Vagina (tissue), 2 donors: ENCODE measurements at places on chromosomes 16 and 17.

GRCh38 chr17:81867170-81867990, 3.8 kb downstream of the ARHGDIA start:
- DNase-seq, result no peak

DNA sequence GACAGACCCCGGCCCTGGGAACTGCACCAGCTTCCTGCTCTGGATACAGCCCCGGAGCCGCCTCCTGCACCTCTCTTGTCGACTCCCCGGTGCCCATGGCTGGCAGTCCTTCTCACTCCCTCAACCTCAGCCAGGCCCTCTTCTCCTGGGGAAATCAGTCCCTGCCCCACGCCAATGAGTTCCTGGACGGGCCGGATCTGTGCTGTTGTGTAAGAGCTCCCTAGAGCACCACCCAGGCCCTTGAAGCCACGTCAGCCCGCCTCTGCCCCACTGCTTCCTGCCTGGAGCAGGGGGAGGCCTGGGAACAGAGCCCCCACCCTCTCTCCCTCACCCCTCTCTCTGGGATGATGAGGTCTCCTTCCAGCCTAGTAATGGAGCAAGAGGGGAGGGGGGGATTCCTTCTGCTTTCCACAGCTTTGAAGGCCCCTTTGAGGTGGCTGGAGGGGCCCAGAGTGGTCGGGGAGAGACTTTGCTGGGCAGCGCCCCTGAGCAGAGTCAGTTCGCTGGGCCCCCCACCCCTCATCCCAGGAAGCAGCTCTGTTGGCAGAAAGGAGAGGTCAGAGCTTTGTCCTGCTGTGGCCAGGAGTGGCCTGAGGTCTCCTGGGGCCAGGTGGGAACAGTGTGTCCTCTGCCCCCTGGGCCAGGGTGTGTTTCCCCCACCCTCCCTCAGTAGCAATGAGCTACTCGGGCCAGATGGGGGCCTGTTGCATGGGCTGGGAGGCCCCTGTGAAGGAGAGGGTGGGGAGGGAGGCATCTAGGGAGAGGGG, 3.8 kb downstream of the PRR29 start:
- DNase-seq, result peak; percentile 83

DNA sequence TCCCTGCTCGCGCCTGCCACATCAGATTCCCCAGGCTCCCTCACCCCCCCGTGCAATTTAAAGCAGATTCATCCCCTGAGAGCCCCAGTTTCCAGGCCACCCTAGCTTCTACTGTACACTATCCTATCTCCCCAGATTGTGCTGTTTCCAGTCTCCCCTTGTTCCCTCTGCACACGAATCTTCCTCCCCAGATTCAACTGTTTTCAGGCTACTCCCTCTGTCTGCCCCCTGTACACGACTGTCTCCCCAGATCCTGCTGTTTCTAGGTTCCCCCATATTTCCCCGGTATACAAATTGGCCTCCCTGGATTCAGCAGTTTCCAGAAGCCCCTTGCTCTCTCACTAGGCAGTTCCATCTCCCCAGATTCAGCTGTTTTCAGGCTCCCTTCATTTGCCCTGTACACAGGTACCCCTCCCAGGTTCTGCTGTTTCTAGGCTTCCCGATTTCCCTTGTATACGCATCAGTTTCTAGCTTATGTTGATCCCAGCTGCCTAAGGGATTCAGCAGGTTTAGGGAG, 22.9 kb downstream of the COPZ2 start:
- DNase-seq, result no peak

- no peak for DNase-seq
Measured at GRCh38 chr16:27491894-27492587, 57.7 kb downstream of the GTF3C1 start.

- no peak for DNase-seq
Measured at GRCh38 chr16:61263400-61263799, 772.8 kb downstream of the CDH8 start.

DNA sequence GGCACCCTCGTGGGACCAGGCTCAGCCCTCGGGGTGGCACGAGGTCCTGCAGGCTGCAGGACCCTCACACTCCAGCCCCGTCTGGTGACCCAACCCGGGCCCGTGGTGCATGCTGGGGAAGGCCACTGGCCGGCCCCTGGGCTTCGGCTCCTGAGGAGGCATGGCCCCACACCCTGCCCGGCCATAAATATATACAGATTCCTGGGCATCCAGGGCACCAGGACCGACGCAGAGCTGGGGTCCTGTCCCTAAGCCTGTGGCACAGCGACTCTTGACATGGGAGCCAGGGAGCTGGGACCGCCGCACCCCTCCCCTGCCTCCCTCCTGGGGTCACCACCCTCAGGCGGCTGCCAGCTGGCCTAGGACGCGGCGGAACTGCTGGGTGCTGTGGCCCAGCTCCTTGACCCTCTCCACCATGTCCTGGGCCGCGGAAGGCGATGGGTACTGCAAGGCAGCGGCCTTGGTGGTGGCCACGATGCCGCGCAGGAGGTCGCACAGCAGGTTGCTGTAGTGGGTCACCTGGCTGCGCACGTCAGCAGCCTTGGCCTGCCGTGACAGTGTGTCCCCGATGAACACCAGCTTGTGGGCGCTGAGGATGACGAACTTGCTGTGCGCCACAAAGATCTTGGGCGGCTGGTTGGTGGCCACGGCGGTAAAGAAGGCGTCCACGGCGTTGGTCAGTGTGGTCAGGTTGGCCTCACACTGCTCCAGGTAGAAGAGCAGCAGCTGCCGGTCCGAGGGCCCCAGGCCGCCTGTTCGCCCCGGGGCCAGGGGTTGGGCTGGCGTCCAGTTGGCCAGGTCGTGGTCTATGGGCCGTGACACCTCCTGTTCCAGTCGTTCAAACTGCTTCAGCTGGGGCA, 10.6 kb downstream of the CTRB1 start:
- DNase-seq, result no peak

GRCh38 chr17:49132699-49133364, at the start of gene B4GALNT2:
Gene B4GALNT2 (plus strand): TSS chr17:49132769. CDS start chr17:49132793, 24 bp downstream.
- DNase-seq, result no peak

GRCh38 chr17:56976941-56977608, 856 bp upstream of the SCPEP1 start:
- no peak for DNase-seq

DNA sequence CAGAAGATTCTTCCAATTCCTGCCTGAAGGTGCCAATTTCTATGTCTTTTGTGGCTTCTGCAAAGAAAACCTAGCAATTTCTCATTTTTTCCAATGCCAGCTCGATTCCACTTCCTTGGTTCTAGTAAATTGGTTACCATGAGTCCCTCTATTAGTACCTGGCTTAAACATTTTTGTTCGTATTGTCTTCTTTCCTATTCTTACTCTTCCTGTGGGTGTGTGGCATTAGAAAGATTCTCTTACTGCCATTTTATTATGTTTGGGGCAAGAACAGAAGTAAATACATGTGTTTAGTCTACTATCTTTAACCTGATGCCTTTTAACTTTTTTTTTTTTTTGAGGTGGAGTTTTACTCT, 20.3 kb upstream of the MAPK3 start:
- no peak for DNase-seq

DNA sequence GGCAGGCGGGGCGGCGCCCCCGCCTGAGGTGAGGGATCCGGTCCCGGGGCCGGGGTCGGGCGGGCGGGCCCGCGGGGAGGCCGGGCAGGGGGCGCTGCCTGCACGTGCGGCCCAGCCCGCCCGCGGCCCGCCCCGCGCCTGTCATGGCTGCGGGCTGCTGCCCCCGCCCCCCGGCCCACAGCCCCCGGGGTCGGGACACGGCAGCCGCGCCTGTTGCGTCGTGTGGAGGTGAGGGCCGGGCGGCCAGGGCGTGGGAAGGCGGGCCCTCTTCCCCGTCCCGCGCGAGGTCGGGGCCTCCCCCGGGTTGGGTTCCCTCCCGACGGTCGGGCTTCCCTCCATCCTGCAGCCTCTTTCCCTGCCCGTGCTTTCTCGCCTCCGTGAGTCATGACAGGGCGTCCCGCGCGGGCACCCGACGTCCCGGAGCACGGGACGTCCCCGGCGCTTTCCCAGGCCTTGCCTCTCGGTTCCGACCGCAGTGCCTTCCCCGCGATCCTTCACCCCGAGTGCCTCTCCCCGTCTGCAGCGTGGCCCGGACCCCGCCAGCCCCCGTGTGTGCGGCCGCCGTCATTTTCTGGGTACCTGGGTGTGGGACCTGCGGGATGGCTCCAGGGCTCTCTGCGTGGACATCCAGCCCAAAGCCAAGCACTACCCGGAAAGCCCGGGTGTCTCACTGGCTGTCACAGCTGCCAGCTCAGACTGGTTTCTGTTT, 76.7 kb downstream of the CHD9 start:
- DNase-seq, result no peak

GRCh38 chr16:87855852-87856715, 13.2 kb downstream of the SLC7A5 start:
- no peak for DNase-seq

DNA sequence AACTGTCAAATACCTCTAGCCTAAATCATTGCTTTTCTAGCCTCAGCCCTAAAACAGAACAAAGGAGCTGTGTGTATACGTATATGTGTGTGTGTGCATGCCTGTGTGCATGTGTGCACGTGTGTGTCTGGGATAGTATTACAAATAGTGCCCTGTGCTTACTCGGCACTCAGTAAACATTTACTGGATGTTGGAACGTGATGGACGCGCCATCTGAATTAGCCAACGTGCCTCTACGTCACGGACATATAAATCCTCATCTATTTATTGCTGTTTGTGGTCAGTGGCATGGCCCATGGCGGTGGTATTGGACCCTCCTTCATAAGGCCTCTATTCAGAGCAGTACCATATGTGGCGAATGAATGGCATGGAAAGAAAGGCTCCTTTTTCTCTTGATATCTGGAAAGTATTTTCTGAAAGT, 37.5 kb downstream of the WWP2 start:
- no peak for DNase-seq

GRCh38 chr16:2497116-2497630, 16.6 kb upstream of the ATP6V0C start:
- DNase-seq, result no peak

DNA sequence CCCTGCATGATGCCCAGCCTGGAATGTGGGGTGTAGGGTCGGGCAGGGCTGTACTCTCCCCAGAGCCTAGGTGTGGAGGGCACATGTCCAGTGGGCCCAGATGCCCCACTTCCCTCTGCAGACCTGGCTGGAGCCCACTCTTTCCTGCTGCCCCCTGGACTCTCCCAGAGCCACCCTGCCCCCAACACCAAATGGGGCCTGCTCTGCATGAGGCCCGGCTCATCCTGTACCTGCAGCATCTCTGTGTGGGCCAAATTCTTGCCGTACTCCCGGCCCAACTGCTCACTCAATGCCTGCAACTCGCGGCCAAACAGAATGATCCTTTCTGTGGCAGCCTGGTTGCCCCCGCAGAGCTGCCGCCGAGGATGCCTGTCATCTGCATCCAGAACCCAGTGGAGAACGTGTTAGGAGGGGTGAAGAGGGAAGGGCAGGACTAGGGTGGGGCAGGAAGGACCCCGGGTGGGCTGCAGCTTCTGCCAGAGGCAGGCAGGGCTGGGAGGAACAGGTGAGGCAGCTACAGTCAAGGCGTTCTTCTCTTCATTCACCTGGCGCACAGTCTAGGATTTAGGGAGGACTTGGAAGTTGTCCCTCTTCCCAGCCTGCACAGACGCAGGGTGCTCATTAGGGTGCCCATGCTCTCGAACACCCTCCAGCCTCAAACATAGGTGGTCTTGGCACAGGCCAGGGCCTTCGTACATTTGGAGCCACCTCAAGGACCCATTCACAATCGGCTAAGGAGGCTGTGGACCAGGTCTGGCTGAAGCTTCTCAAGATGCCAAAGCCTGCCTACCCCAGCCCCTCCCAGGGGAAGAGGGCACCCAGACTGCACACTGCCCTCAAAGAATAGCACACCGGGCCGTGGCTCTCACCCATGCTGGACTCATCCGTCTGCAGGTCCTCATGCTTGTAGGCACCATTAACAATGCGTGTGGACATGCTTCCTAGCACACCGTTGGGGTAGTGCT, 8.7 kb upstream of the GFOD2 start:
- no peak for DNase-seq

GRCh38 chr16:7979448-7980132, 610.7 kb downstream of the TMEM114 start:
- DNase-seq, result no peak

- DNase-seq, result no peak
Measured at GRCh38 chr16:74837056-74837455, 62.4 kb upstream of the FA2H start.

DNA sequence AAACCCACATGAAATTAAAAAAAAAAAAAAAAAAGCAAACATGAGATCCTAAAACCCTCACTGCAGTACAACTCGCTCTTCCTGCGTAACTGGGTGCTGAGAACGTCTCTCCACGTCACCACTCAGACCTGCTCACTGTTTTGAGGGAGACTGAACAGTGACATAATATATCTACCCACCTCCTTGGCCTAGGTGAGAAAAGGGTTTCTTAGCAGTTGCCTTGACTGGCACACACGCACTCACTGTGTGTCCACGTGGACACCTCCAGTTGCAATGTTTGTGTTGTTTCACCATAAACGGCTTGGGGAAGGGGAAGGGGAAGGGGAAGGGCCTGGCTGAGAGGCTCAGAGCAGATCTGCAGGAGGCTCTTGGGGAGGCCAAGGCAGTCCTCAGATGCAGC, 32.0 kb downstream of the FANCA start:
- no peak for DNase-seq

- no peak for DNase-seq
Measured at GRCh38 chr17:9645851-9646545, 681 bp downstream of the USP43 start.

DNA sequence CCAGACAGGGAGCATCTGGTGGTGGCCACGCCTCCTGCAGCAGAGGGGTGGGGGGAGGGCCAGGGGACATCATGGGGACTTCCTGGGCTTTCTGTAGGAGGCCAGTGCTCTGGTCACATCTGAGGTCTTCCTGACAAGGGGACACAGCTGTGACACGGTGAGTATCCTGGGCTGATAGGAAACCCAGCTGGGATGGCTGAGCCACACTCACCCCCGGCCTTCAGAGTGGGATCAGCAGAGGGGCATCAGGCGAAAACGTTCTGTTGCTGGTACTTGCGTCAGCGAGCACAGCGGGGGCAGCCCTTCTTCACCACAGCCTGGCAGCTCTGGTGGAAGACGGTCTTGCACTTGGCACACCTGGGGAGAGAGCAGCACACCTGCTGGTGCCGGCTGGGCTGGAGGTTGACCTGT, 122.9 kb upstream of the SMURF2 start:
- DNase-seq, result peak; percentile 88

- no peak for DNase-seq
Measured at GRCh38 chr17:62625184-62625869, 2.1 kb upstream of the MRC2 start.

GRCh38 chr16:6204945-6205344, 1107.3 kb upstream of the EEF2KMT start:
- DNase-seq, result no peak

DNA sequence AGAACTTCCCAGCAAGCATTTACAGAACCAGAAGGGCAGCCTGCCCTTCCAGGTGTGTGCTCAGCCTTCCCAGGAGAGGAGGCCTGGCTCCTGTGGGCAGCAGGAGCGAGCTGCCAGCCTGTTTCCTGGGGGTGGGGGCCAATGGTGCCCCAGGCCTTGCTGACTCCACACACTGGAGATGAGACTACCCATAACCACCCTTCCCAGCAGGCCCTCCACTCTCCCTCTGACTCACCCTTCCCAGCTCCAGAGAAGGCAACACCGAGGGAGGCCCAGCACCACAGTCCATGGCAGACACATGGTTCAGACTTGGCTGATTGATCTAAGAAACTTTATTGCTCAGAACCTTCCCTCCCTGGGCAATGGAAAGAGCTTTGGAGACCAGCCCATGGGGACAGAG, 1.8 kb upstream of the PRSS53 start:
- DNase-seq, result no peak
